ENCODE measurements at places on chromosomes 2 and 18. TPM values are rescaled to one million over a fixed set of nuclear protein-coding genes. Genes with fewer than 3 reads are reported as not detected.

The GKN1 gene
- not detected for total RNA-seq

The GRB14 gene
- total RNA-seq = 2.6 TPM

The ADRA2B gene
- total RNA-seq = not detected

The DNAJC27 gene
- total RNA-seq = 2.1 TPM

The DSG4 gene
- total RNA-seq = not detected

Measured in mammary microvascular endothelial cell (primary cell).